ENCODE measurements at places on chromosomes 6 and 20.

DNA sequence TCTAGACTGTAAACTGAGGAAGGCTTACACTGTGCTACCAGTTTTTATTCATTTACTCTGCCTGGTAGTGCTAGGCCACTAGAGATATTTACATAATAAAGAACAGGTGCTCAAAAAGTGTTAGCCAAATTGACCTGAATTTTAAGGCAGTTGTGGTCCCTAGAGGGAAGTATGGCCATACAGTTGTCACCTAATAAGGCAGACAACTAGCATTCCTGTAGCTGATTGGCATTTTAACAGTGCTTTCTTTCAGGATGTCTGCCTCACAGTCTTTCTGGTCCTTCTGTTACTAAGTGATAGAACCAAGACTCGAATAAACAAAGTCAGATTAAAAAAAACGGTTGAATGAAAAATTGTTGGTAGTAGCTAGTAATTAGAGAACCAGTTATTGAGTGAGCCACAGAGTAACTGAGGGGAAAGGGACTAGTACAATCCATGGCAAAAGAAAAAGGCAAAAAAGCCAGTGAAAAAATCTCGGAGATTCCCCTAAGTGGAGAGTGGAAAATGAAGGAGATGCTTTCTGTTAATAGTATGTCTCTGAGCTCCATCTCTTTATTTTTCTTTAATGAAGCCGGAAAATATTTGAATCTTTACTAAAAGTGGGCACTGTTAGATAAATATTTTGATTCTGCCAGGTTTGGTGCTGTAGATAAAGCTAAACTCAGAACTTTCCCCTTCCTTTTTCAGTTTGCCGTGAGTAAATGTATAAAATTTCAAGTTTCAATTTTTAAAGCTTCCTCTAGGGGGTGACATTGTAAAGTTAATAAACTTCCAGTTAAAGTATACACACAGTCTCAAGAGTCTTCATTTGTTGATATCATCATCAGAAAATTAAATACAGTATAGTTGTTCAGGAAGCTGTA, 9.1 kb downstream of the VTA1 start:
- DNase-seq: no peak

DNA sequence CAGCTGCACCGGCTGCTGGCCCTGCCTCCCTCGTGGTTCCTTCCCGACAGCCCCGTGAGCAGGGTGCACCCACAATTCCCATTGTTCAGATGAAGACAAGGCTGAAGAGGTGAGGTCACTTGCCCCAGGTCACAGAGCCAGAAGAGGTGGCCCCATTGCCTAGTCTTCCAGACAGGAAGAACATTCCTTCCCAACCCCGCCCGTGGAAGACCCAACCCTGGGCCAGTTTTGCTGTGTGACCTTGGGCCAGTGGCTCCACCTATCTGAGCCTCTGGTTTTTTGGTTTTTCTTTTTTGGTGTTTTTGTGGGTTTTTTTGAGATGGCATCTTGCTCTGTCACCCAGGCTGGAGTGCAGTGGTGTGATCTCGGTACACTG, 61.7 kb downstream of the RIPOR3 start:
- DNase-seq: no peak

DNA sequence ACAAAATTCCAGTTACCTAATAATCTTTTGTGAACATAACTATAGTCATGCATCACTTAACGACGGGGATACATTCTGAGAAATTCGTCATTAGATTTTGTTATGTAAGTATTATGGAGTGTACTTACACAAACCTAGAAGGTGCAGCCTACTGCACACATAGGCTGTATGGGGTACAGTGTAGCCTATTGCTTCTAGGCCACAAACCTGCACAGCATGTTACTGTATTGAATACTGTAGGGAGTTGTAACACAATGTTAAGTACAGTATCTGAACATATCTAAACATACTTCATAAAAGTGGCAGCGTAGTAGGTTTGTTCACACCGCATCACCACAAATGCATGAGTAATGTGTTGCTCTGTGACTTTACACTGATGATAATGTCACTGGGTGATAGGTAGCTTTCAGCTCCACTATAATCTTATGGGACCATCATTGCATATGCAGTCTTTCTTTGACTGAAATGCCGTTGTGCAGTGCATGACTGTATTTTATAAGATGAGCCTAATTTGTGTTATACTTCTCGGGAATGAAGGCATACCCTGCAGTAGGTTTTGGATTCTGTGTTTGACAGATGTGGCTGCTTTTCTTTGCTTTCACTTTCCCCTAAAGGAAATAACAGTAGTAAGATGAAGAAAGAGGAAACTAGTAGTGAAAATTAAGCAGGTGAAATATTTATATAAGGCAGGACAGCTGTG, 365.6 kb downstream of the FARS2 start:
- no peak for DNase-seq

GRCh38 chr6:156822747-156823206, 45.6 kb downstream of the ARID1B start:
- DNase-seq: no peak

GRCh38 chr6:38714239-38715015, 684 bp upstream of the DNAH8 start:
- no peak for DNase-seq

DNA sequence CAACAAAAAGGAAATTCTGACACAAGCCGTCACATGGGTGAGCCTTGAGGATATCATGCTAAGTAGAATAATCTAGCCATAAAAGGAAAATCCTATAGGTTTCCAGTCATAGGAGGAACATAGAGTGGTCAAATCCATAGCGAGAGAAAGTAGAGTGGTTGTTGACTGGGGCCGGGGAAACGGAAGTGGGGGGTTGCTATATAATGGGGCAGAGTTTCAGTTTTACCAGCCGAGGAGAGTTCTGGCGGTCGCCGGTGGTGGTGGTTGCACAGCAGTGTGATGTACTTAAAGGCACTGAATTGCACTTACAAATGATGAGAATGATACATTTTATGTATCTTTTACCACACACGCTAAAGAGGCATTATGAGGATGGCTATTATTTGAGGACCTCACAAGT, 4.9 kb downstream of the GPR31 start:
- DNase-seq: no peak

DNA sequence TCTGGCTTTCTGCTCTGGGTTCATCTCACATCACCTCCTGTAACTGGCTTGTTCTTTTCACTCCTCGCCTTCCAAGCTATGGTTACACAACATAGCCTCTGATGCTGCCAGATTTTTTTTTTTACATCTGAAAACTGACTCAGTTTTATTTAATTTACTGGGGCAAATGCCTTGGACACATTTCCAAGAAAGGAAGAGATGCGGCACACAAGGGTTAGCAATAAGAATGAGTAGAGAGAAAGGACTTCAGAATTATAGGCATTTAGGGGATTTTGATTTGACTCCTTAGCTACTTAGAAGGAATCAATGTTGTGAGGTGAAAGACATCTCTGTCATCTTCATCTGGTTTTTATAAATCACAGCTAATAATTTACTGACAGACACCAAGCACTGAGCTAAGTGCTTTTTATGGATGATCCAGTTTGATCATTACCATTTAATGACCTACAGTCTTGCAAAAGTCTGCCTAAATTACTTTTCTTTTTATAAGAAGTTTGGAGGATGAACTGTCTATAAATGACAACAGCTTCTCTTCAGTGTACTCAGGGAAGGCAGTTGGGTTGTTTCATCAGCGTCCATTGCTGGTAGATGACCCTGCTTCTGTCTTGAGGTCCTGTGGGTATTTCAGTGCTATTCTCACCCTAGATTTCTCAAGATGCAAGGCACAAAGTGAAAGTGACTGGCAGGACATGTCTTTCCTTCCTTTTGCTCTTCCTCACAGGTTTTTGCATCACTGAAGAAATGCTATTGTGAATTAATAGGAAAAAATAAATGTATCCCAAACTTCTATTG, 31.1 kb downstream of the LAMA4 start:
- DNase-seq: no peak

DNA sequence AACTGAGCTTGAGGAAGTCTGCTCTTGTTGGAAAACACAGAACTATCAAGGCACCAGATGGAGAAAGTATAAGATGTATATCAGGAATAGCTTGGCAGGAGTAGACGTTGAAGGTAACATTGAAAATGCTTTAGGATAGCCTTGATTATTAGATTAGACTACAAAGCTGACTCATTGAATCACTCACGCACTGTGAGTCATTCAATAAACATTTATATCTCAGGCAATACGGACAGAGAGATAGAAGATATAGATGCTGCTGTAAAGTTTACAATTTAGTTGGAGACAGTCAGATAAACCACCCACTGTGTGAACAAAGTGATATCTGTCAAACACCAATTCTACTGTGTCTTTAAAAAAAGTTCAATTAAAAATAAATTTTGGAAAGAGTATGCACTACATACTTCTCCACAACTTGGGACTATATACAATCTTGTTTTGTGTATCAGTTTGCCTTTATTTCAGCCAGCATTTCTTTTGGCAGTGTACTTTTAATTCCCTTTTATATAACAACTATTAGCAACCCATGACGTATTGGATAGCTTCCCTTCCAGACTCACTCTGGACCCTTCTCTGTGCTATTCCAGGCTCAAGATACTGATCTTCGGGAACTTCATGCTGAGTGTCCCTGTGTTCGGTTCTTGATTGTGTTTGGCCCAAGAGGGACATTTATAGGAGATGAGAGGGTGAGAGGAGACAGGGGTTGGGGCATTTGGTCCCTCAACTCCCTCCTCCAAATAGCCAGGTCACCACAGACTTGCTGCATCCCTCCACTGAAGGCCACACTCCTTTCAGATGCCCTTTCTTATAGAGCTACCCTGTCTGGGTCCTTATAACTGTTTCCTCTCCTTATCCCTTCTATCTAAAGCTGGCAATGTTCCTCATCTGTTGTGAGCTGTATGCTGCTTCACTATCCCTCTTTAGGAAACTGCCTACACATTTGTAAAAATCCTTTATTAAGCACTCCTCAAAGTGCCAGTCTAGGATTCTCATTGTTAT, 176.6 kb upstream of the PTPRK start:
- DNase-seq: no peak

- no peak for DNase-seq
Measured at GRCh38 chr20:20466341-20466879, 98.5 kb downstream of the INSM1 start.

GRCh38 chr20:22821081-22821727, 213.9 kb upstream of the SSTR4 start:
- no peak for DNase-seq

DNA sequence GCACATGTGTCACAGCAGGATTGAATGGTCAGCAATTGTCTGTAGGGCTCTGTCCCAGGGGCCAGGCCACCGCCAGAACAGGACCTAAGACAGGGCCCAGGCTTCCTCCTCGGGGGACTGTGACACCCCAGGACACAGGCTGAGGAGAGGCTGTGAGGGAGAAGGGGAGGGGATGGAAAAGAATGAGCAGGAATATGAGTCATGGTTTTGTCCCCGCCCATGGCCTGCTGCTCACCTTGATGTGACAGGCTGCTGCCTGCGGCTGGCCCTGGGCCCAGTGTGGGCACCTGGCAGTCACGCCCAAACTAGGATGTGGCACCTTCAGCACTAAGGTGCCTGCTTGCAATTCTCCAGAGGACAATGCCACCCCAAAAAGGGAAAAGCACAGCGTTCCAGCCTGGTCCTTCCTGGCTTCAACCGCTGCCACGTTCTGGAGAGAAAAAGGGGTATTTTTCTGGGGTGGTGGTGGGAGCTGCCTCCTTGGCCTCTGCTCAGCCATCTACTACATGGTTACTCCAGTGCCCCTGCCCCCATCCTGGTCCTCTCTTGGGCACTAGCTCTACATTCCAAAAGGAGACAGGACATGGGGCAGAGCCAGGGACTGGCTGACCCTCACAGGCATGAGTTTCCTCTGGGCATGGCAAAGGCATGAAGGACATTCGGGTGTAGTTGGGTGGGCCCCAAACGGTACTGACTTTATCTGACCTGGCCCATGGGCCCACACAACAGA, 93.4 kb downstream of the SLC22A23 start:
- no peak for DNase-seq

DNA sequence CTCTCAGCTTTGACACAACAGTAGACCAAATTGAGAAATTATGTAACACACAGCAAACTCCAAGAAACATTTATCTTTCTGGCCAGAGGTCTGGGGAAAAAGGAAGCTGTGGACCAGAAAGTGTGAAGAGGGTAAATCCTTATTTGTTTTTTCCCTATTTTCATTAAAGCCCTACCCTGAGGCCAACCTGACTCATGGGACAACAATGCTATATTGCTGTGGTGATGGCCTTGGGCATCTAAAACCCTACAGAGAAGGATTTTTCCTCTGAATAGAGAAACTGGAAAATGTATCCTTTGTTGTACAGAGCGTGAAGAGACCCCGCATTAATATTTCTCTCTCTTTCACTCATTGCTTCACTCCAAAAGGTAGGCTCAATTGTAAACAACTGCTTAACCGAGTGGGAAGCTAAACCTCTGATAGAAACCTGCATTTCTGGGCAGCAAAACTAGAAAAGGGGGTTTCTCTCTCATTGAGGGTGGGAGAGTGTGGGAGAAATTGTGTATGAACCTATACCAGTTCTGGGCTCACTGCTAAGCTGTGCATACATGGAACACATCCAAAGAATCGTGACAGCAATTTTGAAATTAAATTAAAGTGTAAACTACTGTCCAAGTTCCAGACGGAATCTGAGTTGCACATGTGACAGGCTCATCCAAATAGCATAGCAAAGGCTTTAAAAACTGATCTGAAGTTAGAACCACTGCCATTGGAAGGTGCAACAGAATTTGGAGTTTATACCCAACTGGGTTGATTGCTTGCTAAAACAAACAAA, 175.5 kb downstream of the CLVS2 start:
- DNase-seq: no peak

DNA sequence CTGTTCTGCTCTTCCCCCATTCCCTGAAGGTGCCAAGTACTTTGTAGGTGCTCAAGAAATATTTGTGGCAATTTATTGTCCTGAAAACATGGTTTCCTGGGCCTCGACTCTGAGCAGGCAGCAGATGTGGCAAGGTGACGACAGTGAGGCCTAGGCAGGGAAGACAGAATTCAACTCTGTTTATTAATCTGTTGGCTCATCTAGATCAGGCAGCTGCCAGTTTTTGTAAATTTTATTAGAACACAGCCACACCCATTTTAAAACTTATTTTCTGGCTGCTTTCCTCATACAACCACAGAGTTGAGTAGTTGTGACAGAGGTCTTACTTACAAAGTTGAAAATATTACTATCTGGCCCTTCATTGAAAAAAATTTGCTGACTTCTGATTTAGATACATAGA, 24.5 kb downstream of the MAPK14 start:
- no peak for DNase-seq

GRCh38 chr6:52675372-52675771, 4.5 kb downstream of the TMEM14A start:
- DNase-seq: no peak

GRCh38 chr20:49786196-49786595, 26.4 kb upstream of the SLC9A8 start:
- DNase-seq: no peak
